Mucosa of gallbladder (tissue), 1 donor: ENCODE measurements at places on chromosomes 1 and 21.

DNA sequence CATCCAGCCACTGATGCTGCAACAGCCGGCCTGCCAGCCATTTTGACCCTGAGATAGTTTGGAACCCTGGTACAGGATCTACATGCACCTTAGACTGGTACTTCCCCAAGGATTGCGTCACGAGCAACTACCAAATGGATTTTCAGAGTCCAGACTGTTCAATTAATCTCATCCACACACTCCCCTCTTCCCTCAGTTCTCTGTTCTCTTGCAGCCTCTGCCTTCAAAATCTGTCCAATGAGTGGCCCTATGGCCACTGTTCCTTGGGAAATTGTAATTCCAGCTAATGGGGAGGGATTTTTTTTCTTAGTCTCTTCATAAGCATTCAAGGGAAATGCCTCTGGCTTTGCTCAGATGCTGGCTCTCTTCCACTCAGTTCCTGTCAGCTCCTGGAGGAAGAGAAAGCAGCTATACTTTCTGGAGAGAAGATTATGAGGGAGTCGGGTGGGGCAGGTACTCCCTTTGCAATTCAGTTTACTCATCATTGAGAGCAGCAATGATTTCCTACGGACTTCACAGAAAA lies 19.8 kb upstream of the UAP1 start:
- peak; percentile 59 for DNase-seq

GRCh38 chr1:117658676-117659075 lies 52.8 kb downstream of the TENT5C start:
- no peak for DNase-seq

DNA sequence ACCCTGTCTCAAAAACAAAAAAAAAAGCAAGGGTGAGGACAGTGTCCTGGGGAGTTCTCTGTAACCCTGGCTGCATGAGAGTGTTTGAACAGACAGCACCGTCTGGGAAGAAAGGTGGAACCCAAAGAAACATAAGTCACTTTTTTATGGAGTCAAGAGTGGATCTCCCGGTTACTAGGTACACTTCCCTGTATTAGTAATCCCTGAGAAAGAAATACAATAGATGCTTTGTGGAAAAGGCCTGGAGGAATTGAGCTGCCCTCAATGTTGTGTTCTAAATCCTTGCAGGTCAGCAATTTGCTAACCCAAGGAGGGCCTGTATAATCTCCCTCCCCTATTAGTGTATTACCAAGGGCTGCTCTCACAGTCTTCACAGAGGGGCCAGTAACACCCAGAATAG lies 16.6 kb downstream of the DEGS1 start:
- no peak for DNase-seq

DNA sequence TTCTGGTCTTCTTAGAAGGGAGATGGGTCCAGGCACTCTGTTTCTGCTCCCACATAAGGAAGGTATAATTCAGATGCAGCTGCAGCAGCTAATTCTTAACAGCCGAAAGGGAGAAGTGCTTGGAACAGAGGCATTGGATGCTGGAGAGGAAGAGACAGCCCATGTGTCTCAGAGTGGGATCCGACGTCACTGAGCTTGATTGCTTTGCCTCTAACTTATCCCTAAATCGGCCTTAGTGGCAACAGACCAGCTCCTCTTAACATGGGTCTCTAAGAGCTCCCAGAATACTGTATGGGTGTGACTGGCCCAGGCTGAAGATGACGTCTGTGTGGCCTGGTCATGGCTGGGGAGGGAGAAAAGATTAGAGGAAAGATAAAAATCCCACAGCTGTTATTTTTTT lies 40.7 kb upstream of the KCND3 start:
- no peak for DNase-seq

DNA sequence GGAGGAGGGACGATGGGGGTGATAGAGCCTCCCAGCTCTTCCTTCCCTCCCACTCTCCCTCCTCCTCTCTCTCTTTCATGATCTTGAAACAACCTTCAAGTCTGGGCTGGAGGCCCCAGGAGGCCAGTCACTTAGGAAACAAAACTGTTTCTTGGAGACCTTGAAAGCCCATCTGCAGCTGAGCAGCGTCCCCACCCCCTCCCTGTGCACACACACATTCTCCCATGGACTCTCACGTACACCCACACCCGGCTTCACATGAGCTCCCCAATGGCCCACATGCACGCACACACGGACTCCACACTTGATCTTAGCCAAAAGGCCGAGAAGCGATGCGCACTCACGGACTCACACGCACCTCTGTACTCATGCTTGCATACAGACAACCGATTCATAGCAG lies 3.2 kb upstream of the ATP1A2 start:
- no peak for DNase-seq

- no peak for DNase-seq
Observed at GRCh38 chr21:38455403-38455802, 42.9 kb downstream of the ERG start.

DNA sequence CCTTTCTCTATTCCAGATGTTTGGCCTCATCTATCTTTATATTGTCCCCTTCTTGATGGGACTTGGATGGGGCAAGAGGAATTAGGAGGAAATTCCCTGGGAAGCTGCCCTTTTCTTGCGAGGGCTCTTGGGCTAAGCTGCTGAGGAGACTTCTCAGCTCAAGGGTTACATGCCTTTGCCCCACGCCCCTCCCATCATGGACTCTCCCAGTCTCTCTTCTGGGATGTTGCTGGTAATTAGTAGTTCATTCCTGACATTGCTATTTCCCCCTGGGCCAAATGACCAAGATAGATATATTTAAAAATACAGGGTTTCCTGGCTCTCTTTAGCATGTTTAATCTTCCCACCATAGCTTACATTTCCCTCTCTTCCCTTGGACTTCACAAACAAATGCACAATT lies 90.6 kb upstream of the RALGPS2 start:
- no peak for DNase-seq

DNA sequence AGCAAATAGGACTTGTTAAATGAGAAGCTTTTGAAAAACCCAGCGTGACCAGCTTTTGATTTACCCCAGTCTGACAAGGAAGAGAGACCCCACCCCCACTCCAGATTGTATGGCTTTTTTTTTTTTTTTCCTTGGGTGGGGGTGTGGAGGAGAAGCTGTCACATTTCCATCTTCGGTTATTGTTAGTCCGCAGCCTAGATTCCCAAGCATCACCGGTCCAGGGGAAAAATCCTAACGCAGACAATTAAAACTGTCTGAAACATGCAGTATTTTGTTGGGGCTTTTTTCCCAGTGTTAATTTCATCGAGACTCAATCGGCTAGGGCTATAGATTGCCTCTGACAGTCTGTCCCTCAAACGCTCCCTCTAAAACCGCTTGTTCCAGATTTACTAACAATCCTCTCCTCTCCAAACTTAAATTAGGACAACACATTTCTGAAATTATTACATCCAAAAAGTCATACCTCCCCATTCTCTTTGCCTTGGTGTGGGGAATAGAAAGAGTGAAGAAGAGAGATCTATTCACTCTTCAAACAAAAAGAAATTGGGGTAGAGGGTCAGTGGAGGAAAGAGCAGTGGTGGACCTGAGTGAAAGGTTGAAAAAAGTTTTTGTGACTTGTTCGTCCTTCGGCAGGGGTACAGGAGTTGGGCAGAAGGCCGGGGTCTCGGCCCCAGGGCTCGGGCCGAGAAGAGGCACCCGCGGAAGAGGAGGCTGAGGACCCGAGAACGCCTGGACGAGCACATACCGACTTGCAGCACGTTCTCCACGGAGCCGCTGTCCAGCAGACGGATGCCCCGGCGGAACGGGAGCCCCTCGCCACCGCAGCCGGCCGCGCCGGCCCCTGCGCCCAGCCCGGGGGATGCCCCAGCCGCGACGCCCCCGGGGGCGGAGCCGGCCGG lies 1.1 kb downstream of the ZSWIM5 start:
- peak; percentile 23 for DNase-seq

DNA sequence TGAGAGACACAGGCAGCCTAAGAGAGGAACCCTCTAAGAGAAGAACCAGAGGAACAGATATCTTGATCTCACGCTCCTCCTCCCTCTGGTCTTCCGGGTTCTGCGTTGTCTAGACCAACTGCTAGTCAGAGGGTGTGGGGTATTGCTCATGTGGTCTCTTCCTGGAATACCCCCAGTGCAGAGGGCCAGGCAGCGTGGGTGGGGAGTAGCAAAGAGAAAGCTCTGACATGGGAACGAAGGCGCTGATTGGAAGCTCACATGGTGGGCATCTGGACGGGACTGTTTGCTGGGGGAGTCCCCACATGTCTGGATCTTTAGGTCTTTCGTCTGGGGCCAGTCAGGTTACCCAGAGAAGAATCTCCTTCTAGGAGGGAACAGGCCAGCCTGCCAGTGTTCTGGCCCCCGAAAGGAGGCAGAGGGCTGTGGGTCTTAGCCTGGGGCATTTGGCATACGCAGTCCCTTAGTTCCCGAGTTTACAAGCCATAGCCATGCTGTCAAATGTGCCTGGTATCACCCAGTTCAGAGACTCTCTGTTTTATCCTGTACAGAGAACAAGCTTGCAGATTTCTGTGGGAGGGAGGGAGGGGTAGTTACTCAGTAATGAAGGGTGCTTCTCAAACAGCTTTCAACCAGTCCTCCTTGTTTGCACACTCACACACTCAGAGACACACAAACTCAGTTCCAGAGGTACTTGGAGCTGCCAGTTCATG lies 18.3 kb upstream of the IL6R start:
- DNase-seq: no peak

- DNase-seq: no peak
Observed at GRCh38 chr1:31886866-31887265, 51.3 kb downstream of the PTP4A2 start.

- DNase-seq: peak; percentile 7
Observed at GRCh38 chr1:153347856-153348255, 785 bp downstream of the PGLYRP4 start.

DNA sequence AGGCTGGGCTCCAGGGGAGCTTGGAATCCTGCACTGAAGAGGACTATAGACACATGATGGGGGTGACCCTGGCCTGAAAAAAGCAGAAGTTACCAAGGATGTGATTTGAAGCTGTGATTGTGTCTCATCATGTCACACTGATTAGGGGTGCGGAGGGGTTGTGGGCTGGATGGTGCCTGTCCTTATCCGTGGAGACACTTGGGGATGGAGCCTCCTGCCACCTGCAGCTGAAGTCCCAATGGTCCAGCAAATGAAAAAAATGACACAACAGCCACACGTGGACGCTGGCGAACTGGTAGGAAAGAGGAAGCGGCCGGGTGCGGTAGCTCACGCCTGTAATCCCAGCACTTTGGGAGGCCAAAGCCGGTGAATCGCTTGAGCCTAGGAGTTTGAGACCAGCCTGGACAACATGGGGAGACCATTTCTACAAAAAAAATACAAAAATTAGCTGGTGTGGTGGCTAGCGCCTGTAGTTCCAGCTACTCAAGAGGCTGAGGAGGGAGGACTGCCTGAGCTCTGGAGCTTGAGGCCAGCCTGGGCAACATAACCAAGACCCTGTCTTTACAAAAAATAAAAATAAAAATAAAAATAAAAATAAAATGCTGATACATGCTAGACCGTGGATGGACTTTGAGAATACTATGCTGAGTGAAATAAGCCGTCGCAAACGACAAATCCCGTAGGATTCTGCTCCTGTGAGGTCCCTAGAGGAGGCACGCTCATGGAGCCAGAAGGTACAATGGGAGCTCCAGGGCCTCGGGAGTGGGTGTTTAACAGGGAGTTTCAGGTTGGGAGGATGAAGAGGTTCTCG lies 838 bp upstream of the IBA57 start:
- no peak for DNase-seq

- no peak for DNase-seq
Observed at GRCh38 chr1:61612602-61613001, 112.3 kb downstream of the TM2D1 start.

GRCh38 chr1:225670806-225671733 lies 18.1 kb upstream of the ENAH start:
- no peak for DNase-seq

DNA sequence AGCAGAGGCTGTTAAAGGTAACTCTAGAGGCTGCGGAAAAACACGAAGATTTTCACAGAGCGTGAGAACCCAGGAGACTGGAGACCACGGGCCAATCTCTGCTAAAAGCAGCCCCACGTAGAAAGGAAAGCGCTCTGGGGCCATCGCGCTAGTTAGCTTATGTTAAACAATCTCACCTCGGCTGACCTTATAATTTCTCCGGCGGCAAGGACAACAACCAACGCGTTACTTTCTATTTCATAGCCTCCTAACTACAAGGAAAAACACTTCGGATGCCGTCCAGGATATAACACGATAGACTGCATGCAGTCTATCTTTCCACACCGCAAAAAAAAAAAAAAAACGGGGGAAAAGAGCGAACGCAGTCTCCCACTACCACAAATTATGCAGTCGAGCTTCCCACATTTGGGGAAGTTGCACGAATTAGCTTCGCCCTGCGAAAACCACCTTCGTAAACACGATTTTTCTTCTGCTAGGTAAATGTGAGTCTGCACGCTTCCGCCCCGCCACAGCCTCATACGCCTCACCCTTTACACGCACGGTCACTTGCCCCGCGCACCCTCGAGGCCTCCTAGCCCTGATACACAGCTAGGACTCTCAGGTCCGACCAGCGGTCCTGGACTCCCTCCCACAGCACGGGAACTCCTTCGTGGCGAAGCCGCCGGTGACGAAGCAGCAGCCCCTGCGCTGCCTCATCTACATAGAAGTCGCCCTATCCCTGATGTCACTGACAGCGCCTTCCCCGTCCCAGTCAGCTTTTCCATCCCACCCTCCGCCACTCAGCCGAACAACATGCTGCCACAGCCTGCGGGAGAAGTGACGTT lies 87.8 kb downstream of the PRKAB2 start:
- DNase-seq: peak; percentile 43

DNA sequence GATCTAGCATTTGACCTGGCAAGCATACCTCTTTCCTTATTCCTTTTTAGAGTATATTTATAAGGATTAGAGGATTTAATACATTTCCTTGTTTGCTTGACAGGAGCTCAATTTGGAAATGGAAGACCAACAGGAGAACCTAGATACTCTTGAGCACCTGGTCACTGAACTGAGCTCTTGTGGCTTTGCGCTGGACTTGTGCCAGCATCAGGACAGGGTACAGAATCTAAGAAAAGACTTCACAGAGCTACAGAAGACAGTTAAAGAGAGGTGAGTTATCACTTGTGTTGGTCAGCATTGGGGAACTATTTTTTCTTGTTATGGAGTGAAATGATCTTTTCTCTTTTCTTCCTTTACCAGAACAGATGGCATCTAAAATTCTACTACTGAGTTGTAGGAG lies 123.4 kb upstream of the BMP8A start:
- no peak for DNase-seq

DNA sequence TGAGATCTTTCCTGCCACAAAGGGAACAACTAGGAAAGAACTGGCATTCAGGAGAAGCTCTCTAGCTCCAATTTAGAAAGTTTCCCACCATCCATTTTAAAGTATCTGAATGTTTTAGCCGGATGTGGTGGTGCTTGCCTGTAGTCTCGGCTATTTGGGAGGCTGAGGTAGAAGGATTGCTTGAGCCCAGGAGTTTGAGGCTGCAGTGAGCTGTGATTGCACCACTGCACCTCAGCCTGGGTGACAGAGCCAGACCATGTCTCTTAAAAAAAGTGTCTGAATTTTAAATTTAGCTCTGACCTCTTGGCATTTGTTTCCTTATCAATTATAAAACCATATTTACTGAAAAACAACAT lies 67.2 kb downstream of the RPAP2 start:
- no peak for DNase-seq

- no peak for DNase-seq
Observed at GRCh38 chr1:211703812-211704537, 28.6 kb upstream of the NEK2 start.
